ENCODE measurements at places on chromosomes 11 and 22.

GRCh38 chr11:64400102-64400501, 41.1 kb downstream of the RPS6KA4 start:
- no peak overlapping the region for H3K4me3 ChIP-seq
- DNase-seq = no peak
- H3K4me1 ChIP-seq = peaks cover 8% of the 10 kb centered on the region
- H3K27ac ChIP-seq = no peak overlapping the region

- DNase-seq = no peak
- H3K27ac ChIP-seq = no peak overlapping the region
- H3K4me3 ChIP-seq = no peak overlapping the region
- no peaks in the 10 kb centered on the region for H3K4me1 ChIP-seq
- peaks cover 7% of the 10 kb centered on the region for H3K27me3 ChIP-seq
- H3K36me3 ChIP-seq = no peaks in the 10 kb centered on the region
These were observed 40.8 kb upstream of the TLCD5 start for GRCh38 chr11:120284272-120284671.

DNA sequence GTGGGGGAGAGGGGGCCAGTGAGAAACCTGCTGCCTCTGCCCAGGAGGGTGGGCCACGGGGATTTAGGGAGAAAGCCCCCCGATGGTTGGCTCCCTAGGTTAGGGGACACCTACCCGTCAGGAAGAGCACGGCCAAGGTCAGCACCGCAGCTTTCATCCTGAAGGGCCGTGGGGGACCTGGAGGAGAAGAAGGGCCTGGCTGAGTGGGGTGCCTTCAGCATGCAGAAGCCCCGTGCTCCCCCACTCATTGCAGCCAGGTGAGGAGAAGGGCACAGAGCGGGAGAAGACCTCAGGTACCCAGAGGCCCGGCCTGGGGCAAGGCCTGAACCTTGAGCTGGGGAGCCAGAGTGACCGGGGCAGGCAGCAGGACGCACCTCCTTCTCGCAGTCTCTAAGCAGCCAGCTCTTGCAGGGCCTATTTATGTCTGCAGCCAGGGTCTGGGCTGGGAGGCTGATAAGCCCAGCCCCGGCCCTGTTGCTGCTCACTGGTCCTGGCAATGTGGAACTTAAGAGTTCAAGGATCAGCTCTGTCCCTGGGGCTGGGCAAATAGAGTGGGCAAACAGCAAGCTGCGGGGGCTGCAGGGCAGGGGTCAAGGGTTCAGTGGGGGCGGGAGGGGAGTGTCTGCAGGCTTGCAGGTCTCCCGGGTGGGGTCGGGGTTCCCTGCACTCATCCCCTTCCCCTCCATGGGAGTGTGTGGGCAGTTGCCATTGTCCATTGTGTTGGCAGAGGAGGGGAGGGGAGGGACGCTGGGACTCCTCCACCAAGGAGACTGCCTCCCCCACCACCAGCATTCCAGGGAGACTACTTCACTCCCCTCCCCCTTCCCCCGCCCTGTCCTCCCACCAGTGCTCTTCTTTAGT, at the start of gene APOA1:
APOA1 (minus strand) TSS at position 392 of the 861 bp plus-strand sequence; CDS start at position 157, 235 bp downstream.
- H3K27ac ChIP-seq = peak within 1 kb of the TSS; percentile 75
- peaks cover 10% of the 10 kb centered on the region for H3K4me1 ChIP-seq
- DNase-seq = no peak

GRCh38 chr11:28969832-28970231, 861.6 kb downstream of the METTL15 start:
- no peaks in the 10 kb centered on the region for H3K36me3 ChIP-seq
- no peaks in the 10 kb centered on the region for H3K27me3 ChIP-seq
- peaks cover 2% of the 10 kb centered on the region for H3K4me1 ChIP-seq

DNA sequence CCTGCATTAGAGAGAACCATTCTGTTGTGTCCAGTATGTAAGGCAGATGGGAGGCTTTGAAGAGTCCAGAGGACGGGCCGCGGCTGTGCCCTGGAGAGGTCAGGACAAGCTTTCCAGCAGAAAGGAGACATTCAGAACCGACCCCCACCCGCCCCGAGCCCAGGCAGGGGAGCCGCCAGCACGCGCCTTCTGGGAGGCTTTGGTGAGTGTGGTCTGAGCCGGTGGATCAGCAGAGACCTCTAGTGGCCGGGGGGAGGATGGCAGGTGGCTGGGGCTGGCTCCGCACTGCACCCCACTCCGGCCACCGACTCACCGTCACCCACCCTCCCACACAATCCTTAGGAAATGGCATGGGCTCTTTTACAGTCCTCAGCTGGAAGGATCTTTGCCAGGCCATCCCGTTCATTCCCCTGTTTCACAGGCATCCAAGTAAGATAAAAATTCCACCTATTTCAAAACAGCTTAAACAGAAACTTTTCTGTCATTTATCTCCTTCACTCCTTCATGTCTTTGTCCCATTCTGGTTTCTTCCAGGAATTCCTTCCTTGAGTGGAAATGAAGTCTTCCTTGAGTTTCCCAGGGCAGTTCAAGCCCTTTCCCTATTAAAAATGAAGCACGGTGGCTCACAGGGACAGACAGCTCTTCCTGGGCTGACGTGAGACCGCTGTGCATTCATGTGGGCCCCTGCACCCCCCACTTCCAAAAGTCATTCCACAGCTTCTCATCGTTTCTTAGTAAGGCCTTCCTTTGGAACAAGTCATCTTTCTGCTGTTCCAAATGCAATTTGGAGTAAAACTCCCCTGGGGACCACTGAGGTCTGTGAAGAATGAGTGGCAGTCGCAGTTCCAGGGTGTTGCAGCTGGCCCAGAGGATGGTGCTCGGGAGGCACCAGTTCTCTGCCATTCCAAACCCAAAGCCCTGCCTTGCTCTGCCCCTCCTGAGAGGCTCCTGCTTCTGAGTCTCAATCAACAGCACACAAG, 91.0 kb downstream of the FEZ1 start:
- H3K27me3 ChIP-seq = peaks cover 2% of the 10 kb centered on the region
- H3K27ac ChIP-seq = peak overlapping the region; percentile 28

DNA sequence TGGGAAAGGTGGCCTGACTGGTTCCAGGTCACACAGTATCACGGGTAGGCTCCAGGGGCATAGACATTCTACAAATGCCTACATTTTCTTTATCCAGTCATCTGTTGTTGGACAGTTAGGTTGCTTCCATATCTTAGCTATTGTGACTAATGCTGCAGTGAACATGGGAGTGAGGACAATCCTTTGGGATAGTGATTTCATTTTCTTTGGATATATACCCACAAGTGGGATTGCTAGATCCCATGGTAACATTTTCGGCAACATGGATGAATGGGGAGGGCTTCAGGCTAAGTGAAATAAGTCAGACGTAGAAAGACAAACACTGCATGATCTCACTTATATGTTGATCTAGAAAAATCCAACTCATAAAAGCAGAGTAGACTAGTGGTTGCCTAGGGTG, 744.3 kb downstream of the NTM start:
- H3K4me1 ChIP-seq = peaks cover 6% of the 10 kb centered on the region
- peaks cover 6% of the 10 kb centered on the region for H3K27me3 ChIP-seq
- H3K4me3 ChIP-seq = no peak overlapping the region

- H3K27me3 ChIP-seq = no peaks in the 10 kb centered on the region
- H3K4me3 ChIP-seq = no peak overlapping the region
- H3K4me1 ChIP-seq = no peaks in the 10 kb centered on the region
These were observed 97.1 kb downstream of the TSPAN18 start for GRCh38 chr11:44823868-44824267.

GRCh38 chr22:31659246-31659645, 2.8 kb downstream of the PISD start:
- no peak for DNase-seq
- no peak overlapping the region for H3K27ac ChIP-seq
- H3K36me3 ChIP-seq = no peaks in the 10 kb centered on the region
- H3K27me3 ChIP-seq = no peaks in the 10 kb centered on the region
- H3K4me3 ChIP-seq = no peak overlapping the region

DNA sequence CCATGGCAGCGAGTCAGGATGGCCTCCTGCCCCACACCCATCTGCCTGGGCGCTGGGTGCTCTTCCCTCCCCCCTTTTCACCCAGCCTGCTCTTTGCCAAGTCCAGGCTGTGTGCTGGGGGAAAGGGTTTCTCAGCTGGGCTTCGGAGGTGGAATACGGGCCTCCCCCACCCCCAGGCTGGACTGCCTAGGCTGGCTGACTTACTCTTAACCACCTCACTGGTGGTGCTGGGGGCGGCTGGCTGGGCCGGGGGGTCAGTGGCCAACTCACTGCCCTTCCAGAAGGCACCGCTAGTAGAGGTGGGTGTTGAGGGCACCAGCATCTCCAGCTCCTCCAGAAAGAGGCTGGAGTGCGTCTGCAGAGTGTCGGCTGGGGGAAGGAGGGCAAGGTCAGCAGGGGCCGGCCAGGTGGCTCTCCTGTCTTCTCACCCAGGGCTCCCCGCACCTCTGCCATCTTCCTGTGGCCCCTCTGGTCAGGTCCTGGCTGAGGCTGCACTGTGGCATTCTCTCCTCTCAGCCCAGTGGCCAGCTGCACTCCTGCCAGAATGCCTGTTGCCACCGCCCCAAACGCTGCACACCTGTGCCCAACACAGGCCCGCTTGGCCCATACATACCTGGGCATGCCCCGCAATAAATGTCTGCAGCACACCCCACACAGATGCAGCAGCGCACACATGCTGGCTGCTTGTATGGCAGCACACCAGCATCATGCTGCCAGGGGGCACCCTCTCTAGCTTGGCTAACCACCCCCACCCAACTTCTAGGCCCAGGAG, 9.7 kb downstream of the PITPNM1 start:
- DNase-seq = no peak
- no peak overlapping the region for H3K4me3 ChIP-seq
- H3K36me3 ChIP-seq = peaks cover 67% of the 10 kb centered on the region
- H3K27me3 ChIP-seq = no peaks in the 10 kb centered on the region
- no peaks in the 10 kb centered on the region for H3K4me1 ChIP-seq

DNA sequence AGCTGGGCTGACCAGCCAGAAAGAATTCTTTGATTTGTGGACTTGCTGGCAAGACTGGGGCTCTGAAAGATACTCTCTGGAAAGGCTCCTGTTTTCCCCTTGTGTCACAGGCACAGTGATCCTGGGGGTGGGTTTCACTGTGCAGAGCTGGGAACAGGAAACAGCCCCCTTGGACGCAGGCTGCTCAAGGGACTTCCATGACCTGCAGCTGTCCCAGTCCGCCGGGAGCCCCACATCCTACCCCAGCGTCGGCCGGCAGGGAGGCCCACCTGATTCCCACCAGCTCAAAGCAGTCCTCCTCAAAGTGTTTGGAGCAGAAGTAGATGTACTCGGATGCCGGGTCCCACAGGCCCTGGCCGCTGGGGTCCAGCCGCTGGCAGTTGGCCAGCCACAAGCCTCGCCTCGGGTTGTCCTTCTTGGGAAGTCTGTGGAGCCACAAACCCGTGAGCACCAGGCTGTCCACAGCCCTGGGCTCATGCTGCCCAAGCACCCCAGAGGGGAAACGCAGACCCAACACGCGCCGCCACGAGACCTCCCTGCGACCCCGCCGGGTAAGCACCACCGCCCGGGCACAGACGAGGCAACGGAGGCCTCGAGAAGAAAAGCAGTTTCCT, 824 bp downstream of the THAP7 start:
- no peaks in the 10 kb centered on the region for H3K27me3 ChIP-seq
- peak overlapping the region; percentile 74 for H3K4me3 ChIP-seq

- DNase-seq = no peak
- H3K36me3 ChIP-seq = no peaks in the 10 kb centered on the region
- no peaks in the 10 kb centered on the region for H3K4me1 ChIP-seq
- no peaks in the 10 kb centered on the region for H3K27me3 ChIP-seq
- no peak overlapping the region for H3K4me3 ChIP-seq
These were observed 894 bp downstream of the ADA2 start for GRCh38 chr22:17218341-17218740.

- no peaks in the 10 kb centered on the region for H3K36me3 ChIP-seq
- H3K4me1 ChIP-seq = peaks cover 42% of the 10 kb centered on the region
- H3K27me3 ChIP-seq = no peaks in the 10 kb centered on the region
- peak within 1 kb of the TSS; percentile 98 for H3K27ac ChIP-seq
These were observed at the start of gene AHNAK for GRCh38 chr11:62546244-62546928. AHNAK (minus strand) TSS chr11:62546806; CDS start chr11:62536098, 10,708 bp downstream.

- H3K27me3 ChIP-seq = peaks cover 21% of the 10 kb centered on the region
- no peaks in the 10 kb centered on the region for H3K4me1 ChIP-seq
- H3K4me3 ChIP-seq = no peak overlapping the region
- no peak overlapping the region for H3K27ac ChIP-seq
- peak; percentile 60 for DNase-seq
- no peaks in the 10 kb centered on the region for H3K36me3 ChIP-seq
These were observed 1.8 kb downstream of the VSIG10L2 start for GRCh38 chr11:125947419-125948277.

DNA sequence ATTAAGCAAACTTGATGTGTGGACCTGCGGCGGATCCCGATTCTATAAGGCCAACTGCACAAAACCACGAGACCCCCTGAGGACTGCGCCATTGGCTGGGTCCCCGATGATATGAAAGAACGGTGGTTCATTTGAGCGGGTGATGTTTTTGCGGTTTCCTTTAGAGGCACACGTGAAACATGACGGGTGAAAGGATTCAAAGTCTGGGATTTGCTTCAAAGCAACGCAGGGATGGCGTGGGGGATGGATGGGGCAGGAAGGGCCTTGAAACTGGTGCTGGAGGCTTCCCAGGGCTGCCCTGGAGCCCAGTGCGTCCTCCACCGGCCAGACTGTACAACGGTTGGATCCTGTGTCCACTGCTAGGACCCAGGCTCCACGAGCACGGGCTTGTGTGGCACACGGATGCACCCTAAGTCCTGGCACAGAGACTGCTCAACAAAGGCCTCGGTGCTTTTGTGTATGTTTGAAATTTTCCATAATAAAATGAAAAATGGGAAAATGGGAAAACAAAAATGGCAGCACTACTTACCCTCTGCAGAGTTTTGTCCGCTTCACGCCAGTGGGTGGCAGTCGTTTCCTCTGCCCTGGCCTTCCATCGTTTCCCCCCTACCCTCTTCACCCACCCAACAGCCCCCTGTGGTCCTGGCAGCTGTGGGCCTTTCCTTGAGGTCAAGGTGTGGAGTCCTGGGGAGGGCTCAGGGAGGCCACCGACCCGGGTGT, 3.6 kb downstream of the ASCL2 start:
- no peak overlapping the region for H3K4me3 ChIP-seq
- H3K27ac ChIP-seq = no peak overlapping the region
- no peak for DNase-seq
- peaks cover 19% of the 10 kb centered on the region for H3K4me1 ChIP-seq
- H3K27me3 ChIP-seq = peaks cover 64% of the 10 kb centered on the region

DNA sequence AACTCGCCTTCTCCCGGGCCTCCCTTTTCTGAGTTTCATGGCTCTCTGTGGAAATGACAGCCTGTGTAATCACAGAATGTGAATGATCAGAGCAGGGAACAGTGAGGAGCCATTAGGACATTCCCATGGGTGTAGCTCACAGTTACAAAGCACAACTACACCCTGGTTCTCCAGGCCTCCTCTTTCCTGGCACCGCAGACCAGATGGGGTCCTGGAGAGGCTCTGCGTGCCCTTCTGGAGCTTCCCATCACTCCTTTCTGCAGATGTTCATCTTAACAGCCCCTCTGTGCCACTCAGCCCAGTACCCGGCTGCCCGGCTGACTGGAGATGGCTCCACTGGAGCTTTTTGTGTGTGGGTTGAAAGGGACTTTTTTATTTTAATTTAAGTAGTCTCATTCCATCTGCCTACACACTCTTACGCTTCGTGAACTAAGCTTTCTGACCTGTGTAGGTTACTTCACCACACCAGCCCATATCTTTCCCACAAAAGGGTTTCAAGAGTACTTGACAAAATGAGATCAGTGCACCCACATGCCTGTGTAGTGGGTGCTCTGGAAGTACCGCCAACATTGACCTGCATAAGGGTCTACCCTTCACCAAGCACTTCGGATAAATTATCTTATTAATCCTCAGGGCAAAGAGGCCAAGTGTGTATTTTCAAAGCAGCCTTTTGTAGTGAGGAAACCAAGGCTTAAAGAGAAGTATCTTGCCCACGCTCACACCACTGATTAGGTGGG, 29.8 kb downstream of the SREBF2 start:
- no peak overlapping the region for H3K4me3 ChIP-seq
- H3K27ac ChIP-seq = peak overlapping the region; percentile 31
- H3K27me3 ChIP-seq = no peaks in the 10 kb centered on the region
- peaks cover 4% of the 10 kb centered on the region for H3K4me1 ChIP-seq
- peaks cover 10% of the 10 kb centered on the region for H3K36me3 ChIP-seq
